IMR-90 (cell line): ENCODE measurements at places on chromosomes 11 and 22. TPM values are rescaled to one million over a fixed set of nuclear protein-coding genes. Genes with fewer than 3 reads are reported as not detected.

- no peak for DNase-seq
- no peaks in the 10 kb centered on the region for H3K4me1 ChIP-seq
- H3K27ac ChIP-seq = no peak overlapping the region
- H3K27me3 ChIP-seq = no peaks in the 10 kb centered on the region
These were observed 225.4 kb upstream of the CHORDC1 start for GRCh38 chr11:90448256-90448655.

GRCh38 chr22:44316393-44317122 lies 3.8 kb upstream of the SHISAL1 start:
- H3K36me3 ChIP-seq = no peaks in the 10 kb centered on the region
- no peak overlapping the region for H3K27ac ChIP-seq
- no peak for DNase-seq
- no peaks in the 10 kb centered on the region for H3K27me3 ChIP-seq

DNA sequence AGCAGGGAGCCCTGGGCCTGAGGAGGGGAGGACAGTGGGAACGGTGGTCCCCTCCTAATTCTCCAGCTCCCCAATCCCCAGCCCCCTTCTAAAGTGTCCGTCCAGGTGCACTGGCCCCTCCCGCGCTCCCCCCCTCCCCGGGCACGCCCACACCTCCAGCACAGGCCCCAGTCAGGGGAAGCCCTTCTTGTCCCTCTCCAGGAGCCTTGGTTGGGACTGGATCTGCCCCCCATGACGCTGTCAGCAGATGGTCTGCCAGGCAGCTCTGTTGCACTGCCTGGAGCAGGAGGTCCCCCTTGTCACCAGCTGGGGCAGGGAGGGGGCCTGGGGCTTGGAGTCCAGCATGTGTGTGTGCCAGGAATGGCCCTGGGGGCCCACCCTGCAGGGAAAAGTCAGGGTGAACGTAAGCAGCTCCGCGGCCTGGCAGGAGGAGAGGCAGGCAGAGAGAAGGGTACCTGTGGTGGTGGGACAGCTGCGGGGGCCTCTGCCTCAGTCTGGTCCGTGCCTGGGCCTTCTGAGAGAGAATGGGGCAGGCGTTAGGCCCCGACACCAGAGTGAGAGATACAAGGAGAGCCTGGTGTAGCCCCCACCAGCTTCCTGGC lies 1.6 kb downstream of the IRF7 start:
- peaks cover 4% of the 10 kb centered on the region; the same call in 1 of the 2 replicates for H3K4me1 ChIP-seq
- no peak overlapping the region for H3K4me3 ChIP-seq
- H3K27me3 ChIP-seq = no peaks in the 10 kb centered on the region
- peaks cover 47% of the 10 kb centered on the region for H3K36me3 ChIP-seq

Gene SLC15A3
- 1.9 and 3.2 TPM in 2 replicates for total RNA-seq

Gene IFTAP
- 15.8 and 34.7 TPM in 2 replicates for total RNA-seq

Gene RPS19BP1
- 33.0 and 33.6 TPM in 2 replicates for total RNA-seq

DNA sequence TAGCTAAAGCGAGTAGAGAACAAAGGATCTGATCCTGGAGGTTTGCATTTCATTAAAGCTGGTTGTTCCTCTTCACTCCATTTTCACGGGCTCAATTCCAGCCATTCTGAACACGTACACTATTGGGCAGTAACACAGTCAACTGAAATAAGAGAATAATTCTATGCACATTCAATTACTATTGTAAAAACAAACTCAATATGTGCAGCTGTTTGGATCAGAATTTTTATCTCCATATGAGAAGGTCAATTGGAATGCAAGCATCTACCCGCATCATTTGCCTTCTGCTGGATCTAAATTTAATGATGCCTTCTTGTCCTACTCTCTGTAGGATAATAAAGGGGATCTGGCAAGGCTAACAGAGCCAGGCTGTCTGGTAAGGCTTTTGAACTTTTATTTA lies 562.8 kb upstream of the CCDC179 start:
- no peak overlapping the region for H3K4me3 ChIP-seq
- DNase-seq = peak; percentile 78
- H3K27me3 ChIP-seq = no peaks in the 10 kb centered on the region
- 0 out of 2 replicates have a peak, but pooled peaks cover 1% of the 10 kb centered on the region for H3K4me1 ChIP-seq
- H3K27ac ChIP-seq = no peak overlapping the region
- no peaks in the 10 kb centered on the region for H3K36me3 ChIP-seq

DNA sequence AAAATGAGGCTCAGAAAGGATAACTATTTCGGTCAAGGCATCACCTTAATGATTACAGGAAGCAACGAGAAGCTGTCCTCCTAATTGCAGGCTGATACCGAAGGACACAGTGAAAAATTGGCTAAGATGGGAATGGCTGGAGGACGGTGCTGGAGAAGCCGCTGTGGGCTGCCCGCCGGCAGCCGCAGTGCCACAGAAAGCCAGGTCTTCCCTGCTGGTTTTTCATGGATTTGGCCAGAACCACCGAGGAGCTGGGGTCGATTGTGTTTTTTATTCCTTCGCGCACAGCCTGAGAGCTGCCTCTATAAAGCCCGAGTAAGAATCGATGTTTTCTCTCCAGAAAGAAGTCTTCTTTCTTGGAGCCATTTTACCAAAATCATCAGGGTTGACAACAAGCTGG lies 1484.2 kb downstream of the BRD1 start:
- H3K4me3 ChIP-seq = no peak overlapping the region
- H3K36me3 ChIP-seq = no peaks in the 10 kb centered on the region
- DNase-seq = no peak
- no peak overlapping the region for H3K27ac ChIP-seq
- no peaks in the 10 kb centered on the region for H3K27me3 ChIP-seq
- H3K4me1 ChIP-seq = no peaks in the 10 kb centered on the region

Gene RRP7A
- total RNA-seq = 25.5 and 32.5 TPM in 2 replicates

DNA sequence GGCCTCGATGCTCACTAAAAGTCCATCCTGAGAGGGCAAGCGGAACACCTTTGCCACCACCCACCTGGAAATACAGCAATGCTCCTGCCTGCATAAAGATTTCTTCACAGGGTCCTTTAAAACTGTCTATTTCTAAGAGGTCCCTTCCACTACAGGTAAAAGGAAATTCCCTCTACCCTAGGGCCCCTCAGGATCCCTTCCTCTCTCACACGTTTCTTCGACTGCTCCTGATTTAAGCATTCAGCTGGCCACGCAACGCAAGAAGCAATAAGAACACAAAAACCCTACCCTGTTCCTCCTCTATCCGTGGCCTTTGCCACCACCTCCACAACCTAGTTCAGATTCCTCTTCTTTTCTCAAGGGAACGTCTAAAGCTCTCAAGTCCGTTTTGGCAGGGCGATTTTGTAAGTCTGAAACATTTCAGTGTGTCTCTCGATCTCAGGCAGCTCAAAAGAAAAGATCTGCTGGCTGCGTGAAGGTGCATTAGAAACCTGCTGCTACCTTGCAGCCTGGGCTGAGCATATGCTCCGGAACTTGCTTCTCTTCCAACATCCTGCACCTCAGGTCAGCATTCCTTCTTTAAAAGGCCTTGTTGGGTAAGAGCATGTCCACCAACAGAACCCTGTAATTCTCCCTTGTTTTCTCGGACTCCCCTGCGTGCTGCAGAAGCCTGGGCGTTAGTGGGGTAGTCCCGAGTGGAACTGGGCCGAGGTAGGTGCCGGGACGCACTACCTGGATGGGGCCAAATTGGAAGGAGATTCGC lies 1.6 kb downstream of the LGR4 start:
- DNase-seq = no peak
- H3K36me3 ChIP-seq = no peaks in the 10 kb centered on the region
- H3K4me3 ChIP-seq = peak overlapping the region; percentile 53
- no peaks in the 10 kb centered on the region for H3K27me3 ChIP-seq

DNA sequence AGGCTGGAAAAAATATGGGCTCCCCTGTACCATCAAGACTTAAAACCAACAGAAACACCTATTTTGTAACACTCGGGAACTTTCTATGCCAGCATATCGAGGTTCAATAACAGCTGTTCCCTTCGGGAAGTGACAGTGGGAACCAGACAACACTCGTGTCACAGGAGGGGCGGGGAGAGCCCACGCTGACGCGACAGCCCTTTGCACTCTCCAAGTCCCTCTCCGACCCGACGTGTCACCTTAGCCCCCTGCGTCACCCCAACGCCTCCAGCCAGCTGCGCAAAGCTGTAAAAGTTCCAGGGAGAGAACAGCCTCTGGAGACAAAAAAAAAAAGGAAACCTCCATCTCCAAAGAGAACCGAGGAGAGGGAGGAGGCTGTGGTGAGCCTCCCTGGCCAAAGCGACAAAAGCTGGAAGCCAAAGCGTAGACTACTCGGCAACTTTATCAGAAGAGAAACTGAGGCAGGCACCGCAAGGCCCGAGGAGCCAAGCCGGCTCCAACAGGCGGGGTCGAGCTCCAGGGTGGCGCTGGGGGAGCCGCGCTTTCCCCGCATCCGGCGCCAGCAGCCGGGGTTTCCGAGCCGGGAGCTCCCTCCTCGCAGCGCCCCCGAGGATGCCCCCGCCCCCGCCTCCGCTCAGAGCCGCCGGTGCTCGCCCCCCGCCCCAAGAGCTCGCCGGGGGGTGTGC lies 751 bp downstream of the ARFGAP3 start:
- peak; percentile 22 for DNase-seq
- peak overlapping the region; percentile 94 for H3K4me3 ChIP-seq
- H3K36me3 ChIP-seq = 0 out of 2 replicates have a peak, but pooled peaks cover 2% of the 10 kb centered on the region
